ENCODE measurements at places on chromosomes 1 and 21.

- no peak for DNase-seq
Measured at GRCh38 chr21:27519361-27519760, 552.5 kb upstream of the ADAMTS5 start.

- no peak for DNase-seq
Measured at GRCh38 chr1:174800216-174800851, 199.4 kb upstream of the CACYBP start.

DNA sequence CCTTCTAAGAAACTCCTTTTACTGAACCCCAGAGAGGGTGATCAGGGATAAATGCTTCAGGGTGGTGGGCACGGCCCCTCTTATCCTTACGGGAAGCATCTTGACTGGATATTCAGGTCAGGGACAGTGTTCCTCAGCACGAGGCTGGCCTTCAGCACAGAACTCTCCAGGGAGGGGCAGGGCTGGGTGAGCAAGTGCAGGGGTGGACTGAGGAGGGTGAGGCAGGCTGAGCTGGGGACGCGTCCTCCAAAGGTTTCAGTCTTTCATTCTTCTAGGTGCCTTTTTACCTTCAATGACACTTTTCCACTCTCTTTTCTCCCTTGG lies 52.3 kb downstream of the RASSF5 start:
- DNase-seq = no peak

DNA sequence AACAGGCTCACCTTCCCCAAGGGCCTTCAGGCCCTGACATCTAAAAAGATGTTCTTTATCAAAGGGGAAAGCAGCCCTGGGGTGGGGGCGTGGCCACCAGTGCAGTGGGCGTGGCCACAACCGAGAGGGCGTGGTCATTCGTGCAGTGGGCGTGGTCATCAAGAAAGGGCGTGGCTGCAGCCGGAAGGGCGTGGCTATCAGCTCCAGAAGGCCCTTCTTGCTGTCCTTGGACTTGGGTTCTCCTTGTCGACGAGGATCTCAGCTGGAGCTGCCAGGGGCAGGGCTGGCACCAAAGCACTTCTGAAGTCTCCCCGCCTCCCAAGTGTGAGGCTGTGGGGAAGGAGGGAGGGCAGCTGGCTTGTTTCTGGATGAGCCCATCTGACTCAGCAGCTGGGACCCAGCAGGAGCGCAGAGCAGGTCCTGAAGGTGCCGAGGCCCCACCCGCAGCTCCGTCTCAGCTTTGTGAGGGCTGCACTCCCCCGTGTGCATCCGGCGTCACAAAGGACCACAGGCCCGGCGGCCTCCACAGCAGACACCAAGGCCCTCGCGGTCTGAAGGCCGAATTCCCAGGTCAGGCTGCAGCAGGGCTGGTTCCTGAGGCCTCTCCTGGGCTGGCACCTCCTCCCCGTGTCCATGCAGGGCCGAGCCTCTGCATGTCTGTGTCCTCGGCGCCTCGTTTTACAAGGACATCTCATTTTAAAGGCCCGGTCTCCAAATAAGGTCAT lies 12.8 kb downstream of the PDE9A start:
- DNase-seq = no peak

- DNase-seq = no peak
Measured at GRCh38 chr1:31054349-31054748, 11.2 kb downstream of the PUM1 start.

DNA sequence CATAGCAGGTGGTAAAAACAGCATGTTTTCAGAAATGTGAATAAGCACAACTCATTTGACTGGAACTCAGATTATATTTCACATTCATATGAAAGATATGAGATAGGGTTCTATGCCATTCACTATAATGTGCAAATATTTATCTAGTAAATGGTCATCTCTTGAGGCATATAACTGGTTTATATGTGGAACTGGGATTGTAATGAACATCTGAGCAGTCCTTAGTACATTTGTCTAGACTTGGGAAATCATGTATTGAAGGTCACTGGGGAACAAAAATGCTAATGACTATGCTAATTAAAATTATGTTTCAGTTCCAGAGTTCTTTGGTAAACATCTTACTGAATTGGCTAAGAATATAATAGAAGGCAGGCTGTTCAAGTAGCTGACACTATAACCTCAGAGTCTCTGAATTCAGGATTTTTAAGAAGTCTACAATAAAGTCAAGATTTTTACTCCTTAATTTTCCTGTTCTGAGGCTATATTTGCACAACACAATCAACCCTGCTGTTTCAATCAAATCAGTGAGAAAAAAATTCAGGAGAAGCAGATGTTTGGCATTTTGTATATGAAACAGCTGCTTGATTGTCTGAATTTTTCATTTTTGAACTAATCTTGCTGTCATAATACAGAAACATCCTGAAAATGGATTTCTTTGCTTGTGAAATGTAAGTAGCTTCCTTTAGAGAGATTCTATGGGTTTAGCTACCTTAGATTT lies 244.8 kb upstream of the RGS18 start:
- DNase-seq = no peak

DNA sequence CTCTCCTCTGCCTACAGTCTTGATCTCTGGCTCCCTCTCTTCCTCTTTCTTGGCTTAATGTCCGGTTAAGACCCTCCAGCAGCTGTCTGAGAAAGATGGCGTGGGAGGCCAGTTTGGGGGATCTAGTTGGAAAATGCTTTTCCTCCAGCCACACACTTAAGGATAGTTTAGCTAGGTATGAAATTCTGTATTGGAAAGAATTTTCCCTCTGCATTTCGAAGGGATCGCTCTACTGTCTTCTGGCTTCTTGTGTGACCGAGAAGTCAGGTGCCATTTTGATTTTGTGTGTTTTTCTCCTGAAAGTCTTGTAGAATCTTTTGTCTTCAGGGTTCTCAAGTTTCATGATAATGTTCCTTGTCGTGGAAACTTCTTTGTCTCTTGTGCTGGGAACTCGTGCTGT lies 28.0 kb downstream of the PRKCZ start:
- DNase-seq = no peak

DNA sequence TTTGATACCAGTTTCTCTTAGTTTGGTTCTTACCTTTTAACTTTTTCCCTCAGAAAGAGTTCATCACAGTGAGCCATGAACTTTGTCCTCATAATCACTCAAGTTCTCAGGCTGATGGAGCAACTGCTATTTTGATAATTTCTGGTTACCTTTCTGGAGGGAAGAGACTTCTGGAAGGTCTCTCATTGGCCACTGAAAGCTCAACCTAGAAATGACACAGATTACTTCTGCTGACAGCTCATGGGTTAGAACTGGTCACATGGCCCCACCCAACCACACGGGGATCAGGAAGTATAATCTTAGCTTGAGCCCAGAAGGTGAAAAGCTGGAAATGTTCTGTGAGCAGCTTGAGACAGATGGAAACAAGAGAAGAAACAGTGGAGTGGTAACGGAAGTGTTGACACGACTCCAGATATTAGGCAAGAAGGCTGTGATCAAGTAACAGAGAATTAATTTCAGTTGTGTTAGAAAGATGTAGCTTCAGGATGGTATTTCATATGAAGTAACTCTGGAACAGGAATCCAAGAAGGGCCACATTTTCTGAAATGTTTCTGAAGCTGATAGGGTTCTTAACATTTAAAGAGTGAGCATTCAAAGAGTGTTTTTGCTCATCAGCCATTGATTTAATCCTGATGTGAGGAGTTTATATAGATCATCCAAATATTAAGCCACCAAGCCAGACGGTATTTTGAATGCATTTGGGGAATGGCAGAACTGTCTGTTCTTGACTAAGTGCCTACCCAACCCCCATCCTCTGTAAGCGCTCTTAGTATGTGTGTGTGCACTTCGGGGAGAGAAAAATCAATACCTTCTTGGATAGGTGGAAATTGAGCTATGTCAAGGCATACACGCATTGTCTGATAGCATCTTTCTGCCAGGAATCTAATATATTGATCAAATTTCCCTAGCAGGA lies 21.9 kb upstream of the XPR1 start:
- no peak for DNase-seq

GRCh38 chr1:238469146-238469631 lies 578.5 kb upstream of the ZP4 start:
- DNase-seq = no peak

GRCh38 chr1:37096523-37096922 lies 62.2 kb upstream of the GRIK3 start:
- DNase-seq = no peak

GRCh38 chr1:94514095-94514727 lies 27.3 kb downstream of the F3 start:
- DNase-seq = no peak

- no peak for DNase-seq
Measured at GRCh38 chr1:239914751-239915231, 176.9 kb upstream of the FMN2 start.

DNA sequence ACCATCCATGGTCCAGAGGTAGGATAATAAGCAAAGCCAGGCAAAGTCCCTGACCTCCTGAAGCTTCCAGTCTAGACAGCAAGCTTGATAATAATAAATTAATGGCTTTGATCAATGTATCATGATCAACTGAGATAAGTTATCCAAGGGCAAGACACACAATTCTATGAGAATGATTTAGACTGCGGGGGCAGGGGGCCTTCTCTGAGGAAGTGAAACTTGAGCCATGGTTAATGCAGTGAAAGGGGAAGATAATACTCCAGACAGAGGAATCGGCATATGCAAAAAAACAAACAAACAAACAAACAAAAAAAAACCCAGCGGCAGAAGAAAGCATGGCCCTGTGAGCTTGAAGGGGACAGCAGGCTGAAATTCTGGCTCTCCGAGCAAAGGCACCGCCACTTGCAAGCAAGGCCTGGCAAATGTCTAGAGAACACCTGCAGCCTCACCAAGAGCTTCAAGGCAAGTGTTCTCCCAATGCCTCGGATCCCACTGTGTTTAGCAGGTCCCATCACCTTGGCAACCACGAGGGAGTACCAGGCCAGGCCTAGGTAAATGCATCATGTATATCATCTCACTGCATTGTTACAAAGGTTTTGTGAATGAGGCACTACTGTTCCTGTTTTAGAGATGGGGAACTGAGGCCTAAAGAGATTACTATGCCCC lies 24.9 kb downstream of the CSMD2 start:
- no peak for DNase-seq

- DNase-seq = no peak
Measured at GRCh38 chr1:17648457-17649145, 106.5 kb upstream of the ACTL8 start.

GRCh38 chr1:226082587-226082917 lies 20.0 kb downstream of the H3-3A start:
- DNase-seq = no peak

DNA sequence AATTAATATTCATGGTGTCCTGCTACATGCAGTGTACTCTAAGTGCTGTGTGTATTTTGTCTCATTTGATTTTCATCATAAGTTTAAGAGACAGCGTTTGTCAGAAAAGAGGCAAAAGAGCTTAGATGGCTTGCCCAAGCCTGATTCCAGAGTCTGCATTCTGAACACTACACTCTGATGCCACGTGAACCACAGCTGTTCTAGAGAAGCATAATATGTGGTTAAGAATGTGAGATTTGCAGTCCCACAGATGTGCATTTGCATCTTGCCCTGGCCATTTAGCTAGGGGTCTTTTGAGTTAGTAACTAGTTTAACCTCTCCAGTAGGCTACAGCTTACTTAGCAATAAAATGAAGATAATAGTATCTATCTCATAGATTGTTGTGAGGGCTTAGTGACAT lies 9.2 kb upstream of the GADD45A start:
- DNase-seq = no peak

- DNase-seq = no peak
Measured at GRCh38 chr1:89311757-89312156, 39.1 kb upstream of the GBP5 start.

DNA sequence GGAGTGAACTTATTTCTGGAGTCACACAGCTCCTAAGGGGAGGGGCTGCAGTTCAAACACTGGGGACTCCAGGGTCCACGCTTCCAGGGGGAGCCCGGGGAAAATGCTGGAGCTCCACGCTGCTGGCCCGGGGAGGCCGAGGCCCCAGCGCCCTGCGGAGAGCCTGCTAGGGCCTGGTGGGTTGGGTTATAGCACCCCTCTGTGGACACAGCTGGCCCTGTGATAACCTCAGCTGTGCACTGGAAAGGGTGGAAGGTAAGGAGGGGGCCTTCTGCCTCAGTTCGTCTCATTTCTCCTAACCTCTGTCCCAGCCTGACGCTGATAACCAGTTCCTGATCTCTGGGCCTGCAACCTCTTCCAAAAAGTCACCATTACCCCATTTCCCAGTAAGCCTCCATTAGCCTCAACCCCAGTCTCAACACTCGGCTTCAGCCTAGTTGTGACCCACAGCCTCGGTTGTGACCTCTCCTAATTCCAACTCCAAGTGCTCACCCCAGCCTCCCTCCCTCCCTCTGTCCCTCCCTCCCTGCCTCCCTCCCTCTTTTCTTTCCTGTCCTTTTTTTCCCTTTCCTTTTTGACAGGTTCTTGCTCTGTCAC lies 7.1 kb downstream of the NBL1 start:
- peak; percentile 80 for DNase-seq

GRCh38 chr1:10852018-10852417 lies 55.6 kb upstream of the CASZ1 start:
- no peak for DNase-seq

- no peak for DNase-seq
Measured at GRCh38 chr1:41498804-41499203, 14.3 kb upstream of the EDN2 start.

DNA sequence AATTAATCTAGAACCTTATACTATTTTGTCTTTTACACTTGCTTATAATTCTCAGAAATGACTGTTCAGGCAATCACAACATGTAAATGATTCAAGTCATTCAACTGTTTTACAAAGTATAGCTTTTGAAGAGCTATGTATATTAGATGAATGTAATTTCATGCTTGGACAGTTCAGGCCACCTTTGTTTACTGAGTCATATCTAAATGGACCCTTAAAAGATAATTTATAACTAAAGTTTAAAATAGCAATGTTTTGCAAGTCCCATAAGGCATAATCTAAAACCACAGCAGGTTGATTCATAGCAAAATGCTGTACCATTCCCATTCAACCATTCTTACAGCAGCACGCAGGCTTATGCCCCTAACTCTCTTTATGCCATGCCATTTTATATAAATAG lies 64.8 kb downstream of the PIK3R3 start:
- no peak for DNase-seq

GRCh38 chr1:226810681-226811080 lies 59.7 kb upstream of the PSEN2 start:
- DNase-seq = no peak

GRCh38 chr1:212482637-212483441 lies 50.1 kb downstream of the NENF start:
- peak; percentile 54 for DNase-seq

DNA sequence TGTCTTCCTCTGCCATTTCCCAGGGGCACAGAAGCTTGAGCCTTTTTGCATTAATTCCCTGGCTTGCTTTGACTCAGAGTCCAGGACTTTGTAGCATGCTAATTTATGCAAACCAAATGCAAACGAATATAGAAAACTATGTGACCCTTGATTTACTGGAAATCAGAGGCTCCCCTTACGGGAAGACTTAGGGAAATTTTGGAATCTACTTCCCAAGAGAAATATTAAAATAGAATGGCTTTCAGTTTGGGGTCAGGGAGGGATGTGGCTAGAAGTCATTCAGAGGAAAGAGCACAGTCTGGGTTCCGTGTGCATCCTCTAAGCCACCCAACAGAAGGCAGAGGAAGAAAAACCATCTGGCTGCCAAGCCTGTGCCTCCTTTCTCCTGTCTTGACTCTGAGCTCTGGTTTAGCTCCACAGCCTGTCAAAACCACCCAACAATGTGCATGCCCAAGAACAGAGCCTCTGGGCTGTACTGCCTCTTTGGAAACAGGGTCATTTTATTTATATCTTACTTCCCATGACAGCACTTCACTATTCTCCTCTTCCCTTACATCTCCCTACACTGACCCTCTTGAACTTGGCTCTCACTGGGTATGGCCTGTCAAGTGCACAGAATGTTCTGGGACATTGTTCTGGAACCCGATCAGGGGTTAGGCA lies 30.1 kb downstream of the ATF3 start:
- DNase-seq = no peak

- no peak for DNase-seq
Measured at GRCh38 chr21:45074818-45075595, 627 bp downstream of the ADARB1 start.

GRCh38 chr21:15183813-15184257 lies 119.0 kb upstream of the NRIP1 start:
- DNase-seq = no peak
